ENCODE measurements at places on chromosomes 12 and 14.

DNA sequence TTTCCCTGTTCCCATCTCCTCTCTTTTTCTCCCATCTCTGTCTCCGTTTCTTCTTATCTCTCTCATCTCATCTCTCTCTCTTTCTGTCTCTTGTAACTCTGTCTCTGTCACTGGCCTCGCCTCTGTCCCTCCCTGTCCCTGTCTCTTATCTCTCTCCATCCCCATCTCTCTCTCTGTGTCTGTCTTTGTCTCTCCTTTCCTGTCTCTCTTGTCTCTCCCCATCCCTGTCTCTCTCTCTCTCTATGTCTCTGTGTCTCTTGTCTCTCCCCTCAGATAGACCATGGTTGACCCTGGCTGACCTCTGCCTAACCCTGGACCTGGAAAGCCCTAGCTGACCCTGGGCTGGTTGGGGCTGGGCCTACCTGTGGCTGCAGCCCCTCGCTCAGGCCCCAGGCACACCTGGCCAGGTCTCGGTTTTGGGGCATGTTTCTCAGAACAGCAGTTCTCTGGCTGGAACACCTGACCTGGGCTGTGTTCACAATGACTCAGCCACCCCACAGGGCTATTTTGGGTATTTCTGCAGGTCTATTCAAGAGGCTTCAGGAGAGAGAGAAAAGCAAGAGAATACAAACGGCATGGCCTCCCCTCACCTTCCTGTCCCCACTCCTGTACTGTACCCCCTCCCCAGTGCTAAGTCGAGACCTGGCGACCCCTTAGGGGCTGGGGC, 174.4 kb downstream of the TMEM121 start:
- no peak for DNase-seq

- DNase-seq = no peak
Observed at GRCh38 chr12:13288501-13288900, 92.0 kb downstream of the EMP1 start.

DNA sequence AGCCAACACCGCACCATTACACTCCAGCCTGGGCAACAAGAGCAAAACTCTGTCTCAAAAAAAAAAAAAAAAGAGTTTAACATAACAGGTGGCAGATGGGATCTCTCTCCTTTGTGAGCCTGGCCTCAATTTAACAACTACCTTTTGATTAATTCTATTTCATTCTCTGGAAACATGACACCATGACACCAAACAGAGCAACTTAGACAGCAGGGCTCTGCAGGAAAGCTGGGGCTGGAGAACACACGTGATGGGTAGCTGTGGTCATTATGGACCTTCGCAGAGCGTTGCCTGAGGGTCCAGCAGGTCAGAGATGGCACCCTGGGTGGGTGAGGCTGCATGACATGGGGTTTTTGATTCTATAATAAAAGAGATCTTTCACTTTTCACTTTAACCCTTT, 1.7 kb upstream of the DGLUCY start:
- DNase-seq = no peak

DNA sequence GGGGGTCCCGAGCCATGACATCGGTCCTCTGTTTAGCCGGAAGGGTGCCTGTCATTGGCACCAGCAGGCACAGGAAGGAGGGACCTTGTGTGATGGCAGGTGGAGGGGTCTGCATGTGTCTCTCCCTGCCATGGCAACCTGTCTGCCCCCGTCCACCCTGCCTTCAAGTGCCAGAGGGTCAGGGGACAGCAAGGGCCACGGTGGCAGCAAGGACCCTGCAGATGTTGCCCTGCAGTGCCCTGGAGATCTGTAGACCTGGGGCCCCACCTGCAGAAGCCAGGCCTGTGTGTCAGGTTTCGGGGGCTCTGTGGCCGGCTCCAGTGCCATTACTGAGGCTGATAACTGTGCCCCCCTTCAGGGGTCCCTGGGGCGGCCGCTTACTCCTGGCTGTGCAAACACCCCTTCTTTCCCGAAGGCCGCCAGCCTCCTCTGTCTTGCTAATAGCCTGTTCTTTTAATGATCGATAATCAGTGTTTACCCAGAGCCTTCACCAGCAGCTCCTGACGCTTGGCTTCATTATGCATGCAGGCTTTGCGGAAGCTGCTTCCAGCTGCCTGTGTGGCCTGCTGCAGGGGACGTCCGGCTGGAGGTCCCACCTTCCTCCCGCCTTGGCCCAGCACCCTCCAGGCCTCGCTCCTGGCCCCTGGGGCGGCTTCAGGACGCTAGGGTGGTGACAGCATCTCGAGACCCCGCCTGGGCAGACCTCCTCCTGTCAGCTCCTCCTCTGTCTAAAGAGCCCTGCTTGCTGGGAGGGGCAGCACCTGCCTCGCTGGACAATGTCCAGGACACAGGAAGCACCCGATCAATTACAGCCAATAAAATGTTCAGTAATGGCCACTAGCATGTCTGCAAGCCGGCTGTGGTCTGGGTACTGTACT, 153.0 kb downstream of the KIF26A start:
- DNase-seq = peak; percentile 81

GRCh38 chr14:57897144-57897748, 31.4 kb upstream of the SLC35F4 start:
- no peak for DNase-seq

DNA sequence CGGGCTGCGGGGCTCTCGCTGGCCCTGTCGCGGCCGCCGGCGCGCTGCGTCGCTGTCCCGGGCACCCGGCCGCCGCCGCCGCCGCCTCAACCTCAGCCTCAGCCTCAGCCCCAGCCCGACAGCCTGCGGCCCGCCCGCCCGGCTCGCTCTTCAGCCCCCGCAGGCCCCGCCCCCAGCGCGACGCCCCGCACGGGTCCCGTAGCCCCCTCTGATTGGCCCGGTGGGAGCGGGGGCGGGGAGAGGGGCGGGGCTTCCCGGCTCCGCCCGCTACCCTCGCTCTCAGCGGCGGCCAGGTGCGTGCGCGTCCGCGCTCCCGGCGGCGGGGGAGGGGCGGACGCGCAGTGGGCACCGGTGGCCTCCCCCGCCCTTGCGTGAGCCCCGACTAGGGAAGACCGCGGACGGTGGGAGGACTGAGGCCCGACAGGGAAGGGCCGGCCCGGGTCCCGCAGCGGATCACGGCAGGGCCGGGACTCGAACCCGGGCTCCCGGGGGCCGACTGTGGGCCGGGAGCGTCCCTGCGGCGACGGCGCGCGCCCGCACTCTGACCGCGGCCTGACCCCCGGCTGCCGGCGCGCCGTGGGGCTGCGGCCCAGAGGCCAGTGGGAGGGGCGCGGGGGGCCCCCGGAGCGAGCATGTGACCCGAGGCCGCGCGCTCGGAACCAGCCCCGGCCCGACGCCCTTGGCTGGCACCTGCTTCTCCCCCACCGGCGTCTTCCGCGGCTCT, at the start of gene PPP1R13B:
PPP1R13B (minus strand) TSS at position 125 of the 724 bp plus-strand sequence. CDS start 268 bp downstream, outside the sequence.
- peak; percentile 94 for DNase-seq

DNA sequence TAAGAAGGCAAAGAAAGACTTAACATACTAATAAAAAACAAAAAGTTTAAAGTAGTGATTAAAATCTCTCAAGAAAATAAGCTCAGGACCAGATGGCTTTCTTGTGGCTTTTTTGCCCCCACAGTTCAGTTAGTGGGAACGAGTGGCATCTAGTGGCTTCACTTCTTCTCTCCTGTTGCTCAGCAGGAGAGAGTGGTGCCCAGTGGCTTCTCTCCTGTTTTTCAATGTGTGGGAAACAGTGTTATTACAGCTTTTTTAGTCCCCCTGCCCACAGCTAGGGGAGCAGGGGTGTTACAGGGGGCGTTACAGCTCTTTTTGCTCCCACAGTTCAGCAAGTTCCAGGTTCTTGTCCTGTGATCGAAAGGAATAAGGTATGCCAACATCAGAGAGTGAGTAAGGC, 135.2 kb downstream of the RERGL start:
- DNase-seq = peak; percentile 8

DNA sequence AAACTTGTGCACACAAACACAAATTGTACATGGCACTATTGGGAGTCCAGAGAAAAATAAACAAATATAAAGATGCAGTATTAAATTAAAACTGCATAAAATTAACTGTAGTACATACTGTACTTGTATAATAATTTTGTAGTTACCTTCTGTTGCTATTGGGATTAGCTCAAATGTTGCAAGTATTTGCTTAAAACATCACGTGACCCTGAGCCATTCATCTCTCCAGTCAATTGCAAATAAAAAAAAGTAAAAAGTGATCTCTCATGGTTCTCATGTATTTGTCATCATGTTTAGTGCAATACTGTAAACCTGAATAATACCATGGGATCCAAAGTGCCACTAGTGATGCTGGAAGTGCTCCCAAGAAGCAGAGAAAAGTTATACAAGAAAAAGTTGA, 88.1 kb upstream of the NAV3 start:
- no peak for DNase-seq

DNA sequence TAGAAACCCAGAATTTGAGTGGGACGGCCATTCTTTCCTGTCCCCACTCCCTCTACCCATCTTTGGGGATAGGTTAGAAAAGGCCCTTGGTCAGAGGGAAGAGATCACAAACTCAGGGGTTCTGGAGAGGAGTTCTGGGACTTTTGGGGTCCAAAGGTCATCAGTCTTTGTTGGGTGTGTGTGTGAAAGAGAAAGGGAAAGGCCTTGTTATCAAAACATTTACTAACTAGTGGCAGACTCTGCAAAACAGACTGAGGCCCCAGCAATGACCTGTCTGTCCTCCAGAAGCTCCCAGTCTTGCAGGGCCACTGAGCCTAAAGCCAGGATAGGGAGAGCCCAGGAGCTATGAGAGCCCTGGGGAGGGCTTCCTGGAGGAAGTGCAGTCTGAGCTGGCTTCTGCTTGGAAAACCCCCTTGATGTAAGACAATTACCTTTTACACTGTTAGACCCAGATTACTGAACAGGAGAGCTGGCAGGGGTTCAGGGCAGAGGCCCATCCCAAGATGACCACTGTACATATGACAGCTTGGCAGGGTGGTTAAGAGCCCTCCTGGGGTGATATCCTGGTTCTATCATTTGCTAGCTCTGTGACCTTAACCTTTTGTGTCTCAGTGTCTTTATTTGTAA, 429.1 kb upstream of the CCDC196 start:
- DNase-seq = no peak

GRCh38 chr12:1660304-1661187, 30.3 kb upstream of the ADIPOR2 start:
- no peak for DNase-seq

DNA sequence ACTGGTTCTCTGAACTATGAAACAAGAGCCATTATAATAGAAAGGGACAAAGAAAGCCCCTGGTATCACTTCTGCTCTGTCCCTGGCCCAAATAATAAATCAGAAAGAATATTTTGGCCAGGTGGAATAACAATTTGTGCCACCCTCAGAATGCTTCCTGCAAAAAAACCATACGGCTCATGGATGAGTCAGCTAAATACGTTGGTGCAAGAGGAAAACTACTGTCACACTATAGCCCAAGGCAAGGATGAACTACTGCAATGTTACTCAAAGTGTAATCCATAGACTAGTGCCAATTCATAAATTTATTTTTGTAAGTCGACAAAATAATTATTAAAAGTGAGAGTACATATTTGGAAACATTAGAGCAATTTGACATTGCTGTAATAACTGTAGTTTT, 68.2 kb downstream of the ANKS1B start:
- no peak for DNase-seq

DNA sequence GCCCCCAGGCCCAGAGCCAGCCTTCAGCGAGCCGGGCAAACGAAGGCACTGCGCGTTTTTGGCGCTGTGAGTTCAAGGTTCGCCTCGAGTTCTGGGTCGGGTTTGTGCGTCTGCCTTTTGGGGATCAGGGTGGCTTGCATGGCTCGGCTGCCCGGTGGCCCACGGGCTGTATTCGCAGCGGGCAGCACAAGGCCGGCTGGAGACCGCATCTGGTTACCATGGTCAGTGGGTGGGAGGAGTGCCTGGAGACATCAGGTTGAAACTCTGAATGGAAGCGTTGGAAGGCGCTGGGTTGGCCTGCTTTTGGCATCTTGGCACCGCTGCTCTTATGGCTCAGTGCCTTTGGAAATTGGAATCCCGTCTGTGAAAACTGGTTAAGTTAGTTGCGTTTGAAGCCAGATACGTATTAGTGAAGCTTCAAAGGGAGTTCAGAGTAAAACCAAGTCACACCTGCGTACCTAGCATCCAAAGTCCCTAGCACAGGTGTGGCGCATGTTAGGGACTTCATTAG, 50.9 kb downstream of the SNAPC1 start:
- peak; percentile 44 for DNase-seq

DNA sequence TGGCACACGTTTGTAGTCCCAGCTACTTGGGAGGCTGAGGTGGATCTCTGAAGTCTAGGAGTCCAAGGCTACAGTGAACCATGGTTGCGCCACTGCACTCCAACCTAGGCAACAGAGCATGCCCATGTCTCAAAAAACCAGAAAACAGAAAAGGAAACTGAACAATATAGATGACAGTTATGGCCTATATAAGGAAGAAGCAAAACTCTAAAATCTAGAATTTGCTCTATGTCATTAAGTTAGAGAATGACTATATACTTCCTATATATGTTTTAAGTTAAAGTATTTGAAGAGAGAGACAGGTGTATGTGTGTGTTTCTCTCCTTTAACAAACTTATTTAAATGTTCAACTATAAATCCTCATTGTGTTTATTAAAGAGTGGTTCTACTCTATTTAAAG, 65.8 kb downstream of the MNAT1 start:
- DNase-seq = no peak

DNA sequence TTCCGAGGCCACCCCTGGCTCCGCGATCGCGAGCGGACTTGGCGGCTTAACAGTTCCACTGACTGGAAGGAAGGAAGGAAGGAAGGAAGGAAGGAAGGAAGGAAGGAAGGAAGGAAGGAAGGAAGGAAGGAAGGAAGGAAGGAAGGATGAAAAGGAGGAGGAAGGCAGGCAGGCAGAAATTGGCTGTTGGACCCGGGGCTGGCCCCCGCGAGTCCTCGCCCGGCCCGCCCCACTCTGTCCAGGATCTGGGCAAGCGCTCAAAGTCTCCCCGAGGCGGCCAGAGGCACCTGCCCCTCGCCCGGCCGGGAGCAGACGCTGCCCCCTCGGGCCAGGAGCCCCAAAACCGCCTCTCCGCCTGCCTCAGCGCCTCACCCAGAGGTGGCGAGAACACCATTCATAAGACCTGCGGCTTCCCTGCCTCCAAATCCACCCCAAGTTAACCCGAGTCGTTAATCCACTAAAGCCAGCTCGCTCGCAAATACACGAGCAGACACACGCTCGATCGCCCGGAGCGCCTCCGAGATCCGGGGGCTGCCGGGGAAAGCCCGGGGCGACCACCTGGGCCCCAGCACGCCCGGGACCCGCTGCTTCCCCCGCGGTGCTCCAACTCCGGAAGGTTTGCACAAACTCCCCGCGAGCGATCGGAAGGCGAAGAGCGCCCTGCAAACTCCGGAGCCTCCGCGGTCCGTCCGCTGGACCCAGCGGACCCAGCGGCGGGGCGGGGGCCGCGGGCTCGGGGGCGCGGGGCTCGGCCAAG, 844 bp downstream of the DPF3 start:
- DNase-seq = peak; percentile 66

GRCh38 chr12:85468356-85469157, 188.5 kb downstream of the ALX1 start:
- DNase-seq = peak; percentile 77

GRCh38 chr12:70032076-70032475, 207.0 kb downstream of the MYRFL start:
- DNase-seq = no peak

GRCh38 chr14:28875934-28876571, 109.5 kb downstream of the FOXG1 start:
- DNase-seq = peak; percentile 11

- peak; percentile 12 for DNase-seq
Observed at GRCh38 chr12:23536293-23536692, 413.2 kb downstream of the SOX5 start.

- peak; percentile 57 for DNase-seq
Observed at GRCh38 chr14:33404964-33405574, 466.4 kb downstream of the NPAS3 start.

Data from GM23338 (cell line).